Stimulated activated CD8-positive, alpha-beta memory T cell treated with anti-CD3 and anti-CD28 coated beads, Interleukin-2, amount 100 ng/mL, for 48 hours (primary cell): ENCODE measurements at places on chromosomes 3 and 15.
A peak's percentile ranks its signal among the peaks of the same experiment; 100 is the strongest.

DNA sequence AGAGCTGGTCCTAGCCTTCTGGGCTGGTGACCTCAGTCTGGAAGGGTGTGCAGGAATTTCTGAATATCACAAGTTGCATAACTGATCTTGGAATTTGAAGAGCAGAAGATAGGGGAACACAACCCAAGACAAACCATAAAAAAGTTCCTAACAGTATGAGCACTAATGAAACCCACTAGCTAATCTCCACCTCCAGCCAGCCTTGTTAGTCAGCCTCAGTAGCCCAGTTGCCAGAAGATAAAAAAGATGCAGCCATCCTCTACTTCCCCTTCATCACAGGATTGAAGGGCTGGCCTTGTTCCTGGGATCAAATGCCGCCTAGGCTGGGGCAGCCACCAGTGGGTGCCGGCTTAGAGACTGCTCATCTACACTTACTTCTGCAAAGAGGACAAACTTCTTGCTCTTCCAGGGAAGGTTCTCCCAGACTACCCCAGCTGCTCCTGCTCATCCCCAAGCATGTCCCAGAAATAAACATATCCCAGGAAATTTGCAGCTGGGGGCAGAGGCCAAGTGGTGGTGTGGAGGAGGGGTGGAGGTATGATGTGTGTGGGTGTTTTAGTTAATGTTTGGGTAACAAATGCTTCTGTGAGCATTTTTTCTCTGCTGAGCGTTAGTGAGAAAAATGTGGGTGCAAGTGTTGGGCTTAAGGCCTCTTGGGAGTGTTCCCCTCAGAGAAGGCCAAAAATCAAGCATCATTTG is 9.2 kb upstream of the ITGA11 start:
- no peak for DNase-seq

DNA sequence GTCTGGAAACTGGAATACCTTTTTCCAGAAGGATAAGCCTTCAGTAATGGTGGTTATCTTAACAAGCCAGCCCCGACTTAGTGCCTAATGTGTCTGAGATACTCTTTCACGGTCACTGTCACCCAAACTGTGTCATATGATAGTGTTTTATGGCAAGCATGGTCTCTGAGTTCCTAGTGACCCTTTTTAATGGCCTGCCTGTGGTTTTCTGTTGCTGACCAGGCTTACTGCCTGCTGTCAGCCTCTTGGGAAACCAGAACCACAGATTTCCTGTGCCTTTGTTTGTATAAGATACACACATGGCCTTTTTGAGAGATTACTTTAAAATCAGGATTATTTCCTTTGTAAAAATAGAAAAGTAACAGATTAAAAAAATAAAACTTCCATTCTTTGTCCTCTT is 22.4 kb downstream of the HPS3 start:
- DNase-seq = no peak

- DNase-seq = peak; percentile 40
These were observed 52.4 kb downstream of the IL1RAP start for GRCh38 chr3:190566043-190566933.

- DNase-seq = no peak
These were observed 72.6 kb upstream of the SLC6A6 start for GRCh38 chr3:14329842-14330241.

DNA sequence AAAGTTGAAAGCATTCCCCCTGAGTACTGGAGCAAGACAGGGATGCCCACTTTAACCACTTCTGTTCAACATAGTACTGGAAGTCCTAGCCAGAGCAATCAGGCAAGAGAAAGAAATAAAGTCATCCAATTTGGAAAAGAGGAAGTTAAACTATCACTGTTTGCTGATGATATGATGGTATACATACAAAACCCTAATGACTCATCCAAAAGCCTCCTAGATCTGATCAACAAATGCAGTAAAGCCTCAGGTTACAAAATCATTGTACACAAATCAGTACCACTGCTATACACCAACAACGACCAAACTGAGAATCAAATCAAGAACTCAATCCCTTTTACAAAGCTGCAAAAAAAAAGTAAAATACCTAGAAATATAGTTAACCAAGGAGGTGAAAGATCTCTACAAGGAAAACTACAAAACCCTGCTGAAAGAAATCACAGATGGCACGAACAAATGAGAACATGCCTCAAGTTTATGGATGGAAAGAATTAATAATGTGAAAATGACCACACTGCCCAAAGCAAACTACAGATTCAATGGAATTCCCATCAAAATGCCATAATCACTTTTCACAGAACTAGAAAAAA is 40.3 kb downstream of the RPL39L start:
- no peak for DNase-seq

DNA sequence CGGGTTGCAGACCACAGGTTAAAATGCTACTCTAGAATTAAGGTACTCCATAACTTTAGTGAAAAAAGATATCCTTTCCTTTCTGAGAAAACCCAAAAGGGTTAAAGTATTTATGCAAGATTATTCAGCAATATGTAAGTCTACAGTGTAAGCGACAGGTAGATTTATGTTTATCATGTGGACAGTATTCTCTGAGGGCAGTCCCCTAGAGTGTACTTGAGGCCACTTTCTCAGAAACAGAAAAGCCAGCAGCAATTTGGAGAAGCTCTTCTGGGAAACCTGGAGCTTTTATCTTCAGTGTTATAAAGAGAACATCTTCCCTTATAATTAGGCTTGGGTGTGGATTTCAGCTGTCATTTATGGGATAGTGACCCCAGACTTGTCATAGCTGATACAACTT is 8.9 kb downstream of the ST3GAL6 start:
- DNase-seq = no peak

DNA sequence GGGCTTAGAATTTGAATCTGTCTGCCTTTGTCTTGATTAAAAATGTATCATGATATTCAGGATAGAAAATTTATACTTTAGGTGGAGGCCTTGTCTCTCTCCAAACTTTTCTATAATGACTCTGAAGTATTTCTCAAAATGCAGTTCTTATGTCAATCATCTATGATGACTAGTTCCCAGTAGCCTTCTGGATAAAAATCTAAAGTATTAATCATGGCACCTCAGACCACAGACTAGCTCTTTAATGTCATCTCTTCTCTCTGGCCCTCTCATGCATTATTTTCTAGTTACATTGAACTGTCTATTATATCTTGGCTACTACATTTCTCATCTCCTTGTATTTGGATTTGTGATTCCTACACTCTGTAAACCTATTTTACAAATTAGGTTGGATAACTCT is 96.9 kb downstream of the ZPLD1 start:
- no peak for DNase-seq

DNA sequence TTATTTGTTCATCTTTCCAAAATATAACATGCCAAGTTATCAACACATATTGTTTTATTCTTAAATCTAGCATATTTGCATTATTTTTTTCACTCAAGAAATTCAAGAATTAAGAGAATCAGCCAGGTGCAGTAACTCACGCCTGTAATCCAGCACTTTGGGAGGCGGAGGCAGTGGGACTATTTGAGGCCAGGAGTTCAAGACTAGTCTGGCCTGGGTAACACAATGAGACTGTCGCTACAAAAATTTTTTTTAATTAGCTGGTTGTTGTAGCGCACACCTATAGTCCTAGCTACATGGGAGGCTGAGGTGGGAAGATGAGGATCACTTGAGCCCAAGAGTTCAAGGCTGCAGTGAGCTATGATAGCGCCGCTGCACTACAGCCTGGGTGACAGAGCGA is 10.5 kb downstream of the DCUN1D1 start:
- no peak for DNase-seq

DNA sequence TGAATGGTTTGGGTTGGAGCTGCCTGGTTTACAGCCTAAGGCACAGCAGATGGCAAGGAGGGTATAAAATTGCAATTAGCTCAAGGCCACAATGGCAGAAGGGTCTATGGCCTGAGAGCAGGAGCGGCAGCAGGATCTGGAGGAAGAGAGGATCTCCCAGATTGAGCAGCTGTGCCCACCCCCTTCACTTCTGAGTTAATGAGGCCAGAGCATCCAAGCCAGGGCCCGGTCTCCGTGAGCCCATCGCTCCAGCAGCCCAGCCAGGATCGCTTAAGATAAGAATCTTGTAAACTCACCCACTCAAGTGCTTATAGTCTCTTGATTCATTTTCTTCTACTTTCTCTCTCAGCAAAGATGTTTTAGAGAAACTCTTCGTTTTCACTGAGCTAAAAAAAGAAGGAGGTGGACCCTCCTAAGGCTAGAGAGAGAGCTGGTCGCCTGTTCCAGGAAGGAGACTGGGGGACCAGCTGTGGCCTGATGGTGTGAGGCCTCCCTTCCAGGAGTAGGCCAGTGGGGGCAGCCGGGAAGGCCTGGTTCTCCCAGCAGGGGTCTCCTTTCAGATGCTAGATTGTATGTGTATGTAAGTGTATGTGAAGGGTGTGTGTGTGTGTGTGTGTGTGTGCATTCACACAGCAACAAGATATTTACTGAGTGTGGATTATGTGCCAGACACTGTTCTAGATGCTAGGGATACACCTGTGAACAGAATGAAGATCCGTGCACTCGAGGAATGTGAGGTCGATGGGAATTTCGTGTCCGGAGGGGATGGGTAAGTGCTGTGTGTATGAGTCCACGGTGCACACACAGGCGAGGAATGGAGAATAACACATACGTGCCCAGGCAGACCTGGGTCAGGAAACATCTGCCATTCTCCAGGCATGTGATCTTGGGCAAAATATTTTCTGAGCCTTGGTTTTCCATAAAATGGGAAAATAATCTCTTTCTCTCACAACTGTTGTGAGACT is 18.6 kb downstream of the MAGEF1 start:
- no peak for DNase-seq
